ENCODE measurements at places on chromosomes 4 and X.

- DNase-seq = no peak
Measured at GRCh38 chrX:136662104-136662503, 14.1 kb downstream of the CD40LG start.

- DNase-seq = no peak
Measured at GRCh38 chr4:47675806-47676205, 162.1 kb downstream of the CORIN start.

- no peak for DNase-seq
Measured at GRCh38 chr4:166277853-166278252, 404.8 kb downstream of the TLL1 start.

- no peak for DNase-seq
Measured at GRCh38 chrX:128078545-128078944, 26.3 kb upstream of the ACTRT1 start.

- peak; percentile 30 for DNase-seq
Measured at GRCh38 chr4:43337707-43338106, 445.2 kb downstream of the GRXCR1 start.

GRCh38 chr4:186778134-186778533 is 54.5 kb upstream of the FAT1 start:
- DNase-seq = no peak

DNA sequence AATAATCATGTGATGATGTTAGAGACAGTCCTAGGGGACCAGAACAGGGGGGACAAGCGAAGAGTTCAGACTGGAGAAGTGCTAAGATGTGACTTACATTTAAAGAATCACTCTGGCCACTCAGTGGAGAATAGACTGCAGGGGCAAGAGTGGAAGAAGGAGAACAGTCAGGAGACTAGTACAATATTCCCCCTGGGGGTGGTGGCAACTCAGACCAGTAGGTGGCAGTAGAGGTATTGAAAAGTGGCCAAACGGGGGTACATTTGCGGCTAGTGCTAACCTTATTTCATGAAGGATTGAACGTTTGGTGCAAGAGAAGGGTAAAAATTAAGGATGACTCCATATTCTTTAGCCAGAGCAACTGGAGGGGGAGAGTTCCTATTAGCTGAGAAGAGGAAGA is 2.7 kb upstream of the BMX start:
- peak; percentile 52 for DNase-seq

DNA sequence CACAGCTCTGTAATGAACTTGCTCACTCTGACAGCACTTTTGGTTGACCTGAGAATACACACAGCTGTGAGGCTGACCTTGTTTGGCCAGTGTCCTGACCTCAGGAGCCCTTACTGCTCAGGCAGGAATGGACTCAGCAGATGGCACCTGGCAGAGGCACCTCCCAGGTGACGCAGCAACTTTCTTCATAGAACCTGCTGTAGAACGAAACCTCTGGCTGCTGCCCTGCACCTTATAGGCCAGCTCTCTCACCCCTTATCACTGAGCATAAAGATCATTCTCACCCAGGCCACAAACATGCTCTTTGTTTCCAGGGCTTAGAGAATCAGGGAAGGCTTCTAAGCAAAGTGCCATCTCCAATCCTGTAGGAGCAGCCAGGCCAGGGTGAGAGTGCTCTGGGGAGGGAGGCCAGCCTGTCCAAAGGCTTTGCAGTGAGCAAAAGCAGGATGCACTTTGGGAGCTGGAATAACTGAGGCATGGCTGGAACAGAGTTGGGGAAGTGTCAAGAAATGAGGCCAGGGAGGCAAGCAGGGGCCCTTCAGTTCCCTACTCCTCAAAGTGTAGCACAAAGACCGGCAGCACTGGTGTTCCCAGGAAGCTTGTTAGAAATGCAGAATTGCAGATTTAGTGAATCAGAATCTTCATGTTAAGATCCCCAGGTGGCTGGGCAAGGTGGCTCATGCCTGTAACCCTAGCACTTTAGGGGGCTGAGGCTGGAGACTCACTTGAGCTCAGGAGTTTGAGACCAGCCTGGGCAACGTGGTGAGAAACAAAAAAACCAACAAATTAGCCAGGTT is 13.3 kb upstream of the CENPU start:
- no peak for DNase-seq

DNA sequence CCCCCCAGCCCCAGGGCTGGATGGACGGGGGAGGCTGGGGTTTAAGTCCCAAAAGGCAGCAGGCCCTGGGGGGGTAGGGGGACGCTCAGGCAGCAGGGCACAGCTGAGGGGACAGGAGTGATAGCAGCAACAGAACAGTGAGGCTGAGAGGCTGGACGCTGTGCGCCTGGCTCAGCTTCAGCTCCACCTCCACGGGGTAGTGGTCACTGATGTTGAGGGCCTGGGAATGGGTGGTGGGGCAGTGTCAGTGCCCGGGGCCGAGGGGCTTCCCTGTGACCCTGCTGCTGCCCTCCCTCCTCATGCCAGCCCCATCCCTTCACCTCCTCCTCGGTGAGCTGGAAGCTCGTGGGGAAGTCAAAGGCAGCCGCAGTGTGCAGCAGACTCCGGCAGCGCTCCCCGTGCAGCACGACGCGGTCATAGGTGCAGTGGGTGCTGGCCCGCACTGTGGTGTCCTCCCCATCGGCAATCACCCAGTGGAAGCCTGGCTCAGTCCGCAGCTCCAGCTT is 4.5 kb downstream of the RPL10 start:
- DNase-seq = no peak

GRCh38 chr4:75654905-75655304 is 18.3 kb downstream of the G3BP2 start:
- no peak for DNase-seq

DNA sequence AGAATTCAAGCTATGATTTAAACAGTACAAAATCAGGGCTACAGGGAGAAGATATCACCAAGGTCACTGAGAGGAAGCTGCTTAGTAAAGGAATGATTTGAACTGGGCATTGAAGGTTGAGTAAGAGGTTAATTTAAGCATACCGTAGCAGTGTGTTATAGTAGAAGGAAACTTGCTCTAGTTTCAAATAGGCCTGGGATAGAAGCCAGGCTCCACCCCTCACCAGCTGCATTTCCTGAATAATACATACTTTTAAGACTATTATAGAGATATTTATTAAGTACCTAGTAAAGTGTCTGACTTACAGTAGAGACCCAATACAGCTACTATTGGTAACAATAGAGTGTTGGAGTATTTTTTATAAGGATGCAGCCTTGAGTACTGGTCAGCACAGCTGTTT is 118.0 kb upstream of the GLRA2 start:
- DNase-seq = no peak

DNA sequence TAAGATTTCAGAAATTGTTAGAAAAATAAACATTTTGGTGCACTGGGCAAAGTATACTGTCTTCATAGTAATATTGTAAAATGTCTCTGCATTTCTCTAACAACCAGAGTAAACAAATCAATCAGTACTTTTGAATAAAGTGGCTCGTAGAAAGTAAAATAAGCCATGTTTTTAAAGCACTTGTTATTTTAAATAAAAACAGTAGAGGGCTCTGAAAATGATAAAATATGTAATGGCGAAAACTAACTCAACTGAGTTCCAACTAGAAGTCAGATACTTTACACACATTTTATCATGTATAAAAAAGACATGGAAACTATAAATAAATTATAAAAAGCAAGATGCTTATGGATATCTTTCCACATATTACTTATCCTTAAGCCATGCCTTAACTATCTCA is 1134.4 kb downstream of the PDHA2 start:
- no peak for DNase-seq

- DNase-seq = no peak
Measured at GRCh38 chr4:52377563-52377962, 281.5 kb downstream of the USP46 start.

- no peak for DNase-seq
Measured at GRCh38 chr4:52846502-52846901, 15.6 kb upstream of the RASL11B start.

- no peak for DNase-seq
Measured at GRCh38 chr4:186134257-186134656, 29.8 kb downstream of the FAM149A start.

- DNase-seq = no peak
Measured at GRCh38 chrX:42229533-42229932, 306.2 kb upstream of the CASK start.

GRCh38 chr4:168336837-168337549 is 18.4 kb upstream of the DDX60 start:
- DNase-seq = peak; percentile 25

DNA sequence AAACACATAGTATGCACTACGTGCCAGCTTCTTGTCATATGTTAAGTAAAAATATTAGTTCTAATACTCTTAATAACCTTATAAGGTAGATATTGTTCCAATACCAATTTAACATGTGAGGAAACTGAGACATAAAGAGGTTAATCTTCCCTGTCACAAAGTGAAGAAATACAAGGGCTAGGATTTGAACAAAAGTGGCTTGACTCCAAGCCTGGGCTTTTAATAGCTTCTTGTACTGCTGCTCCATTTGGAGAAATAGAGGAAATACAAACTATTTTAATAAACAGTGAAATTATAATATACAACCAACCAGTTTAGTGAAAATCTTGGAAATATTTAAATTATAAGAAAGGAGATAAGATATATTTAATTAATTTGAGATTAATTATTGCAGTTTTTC is 33.2 kb downstream of the TLL1 start:
- DNase-seq = no peak

GRCh38 chr4:177322266-177322665 is 12.6 kb downstream of the NEIL3 start:
- no peak for DNase-seq

- no peak for DNase-seq
Measured at GRCh38 chr4:183403961-183404360, 40.5 kb upstream of the CDKN2AIP start.

- no peak for DNase-seq
Measured at GRCh38 chrX:105515561-105515960, 295.1 kb upstream of the TEX13A start.

GRCh38 chr4:128579154-128579853 is 230.2 kb upstream of the JADE1 start:
- DNase-seq = no peak

DNA sequence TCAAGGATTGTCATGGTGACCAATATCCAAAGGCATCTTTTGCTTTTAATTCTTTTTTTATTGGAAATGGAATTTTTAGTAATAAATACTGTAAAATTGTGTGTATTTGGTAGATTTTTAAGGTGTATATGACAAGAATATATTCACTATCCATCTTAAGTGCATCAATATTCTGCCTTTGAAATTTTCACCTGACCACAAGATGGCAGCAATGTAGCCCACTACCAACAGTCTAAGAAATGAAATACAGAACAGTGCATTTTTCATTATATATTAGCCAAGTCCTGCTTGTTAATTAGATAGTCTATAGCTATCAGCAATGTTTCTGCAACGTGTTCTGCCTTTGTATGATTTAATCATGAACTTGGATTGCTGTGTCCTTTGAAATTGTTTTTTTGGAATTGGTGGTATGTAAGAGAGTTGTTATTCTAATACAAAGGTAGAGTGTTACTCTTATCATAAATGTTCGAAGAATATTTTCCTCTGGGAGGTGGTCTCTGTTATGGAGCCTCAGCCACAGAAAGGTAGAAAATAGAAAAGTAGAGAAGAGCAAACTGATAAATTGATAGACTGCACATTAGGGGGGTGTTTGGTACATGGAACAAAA is 38.2 kb downstream of the HPGDS start:
- DNase-seq = peak; percentile 31

GRCh38 chr4:45100956-45101818 is 374.8 kb upstream of the GNPDA2 start:
- no peak for DNase-seq

DNA sequence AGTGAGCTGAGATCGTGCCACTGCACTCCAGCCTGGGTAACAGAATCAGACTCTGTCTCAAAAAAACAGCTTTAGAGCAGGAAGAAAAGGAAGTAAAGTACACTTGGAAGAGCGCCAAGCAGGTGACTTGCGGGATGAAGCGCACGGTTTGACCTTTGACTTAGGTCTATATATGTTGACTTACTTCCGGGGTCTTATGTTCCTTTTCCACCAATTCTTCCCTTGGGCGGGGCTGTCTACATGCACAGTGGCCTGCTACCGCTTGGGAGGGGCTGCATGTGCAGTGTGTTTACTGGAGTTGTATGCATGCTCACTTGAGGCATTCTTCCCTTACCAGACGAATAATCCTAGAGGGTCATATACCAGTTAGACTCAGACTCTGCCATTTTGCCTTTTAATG is 108.6 kb downstream of the APOOL start:
- DNase-seq = no peak

GRCh38 chrX:39002466-39002865 is 201.2 kb downstream of the MID1IP1 start:
- no peak for DNase-seq

- no peak for DNase-seq
Measured at GRCh38 chrX:44020693-44021092, 47.5 kb upstream of the NDP start.

- DNase-seq = no peak
Measured at GRCh38 chr4:110633358-110634341, 10.8 kb upstream of the PITX2 start.

DNA sequence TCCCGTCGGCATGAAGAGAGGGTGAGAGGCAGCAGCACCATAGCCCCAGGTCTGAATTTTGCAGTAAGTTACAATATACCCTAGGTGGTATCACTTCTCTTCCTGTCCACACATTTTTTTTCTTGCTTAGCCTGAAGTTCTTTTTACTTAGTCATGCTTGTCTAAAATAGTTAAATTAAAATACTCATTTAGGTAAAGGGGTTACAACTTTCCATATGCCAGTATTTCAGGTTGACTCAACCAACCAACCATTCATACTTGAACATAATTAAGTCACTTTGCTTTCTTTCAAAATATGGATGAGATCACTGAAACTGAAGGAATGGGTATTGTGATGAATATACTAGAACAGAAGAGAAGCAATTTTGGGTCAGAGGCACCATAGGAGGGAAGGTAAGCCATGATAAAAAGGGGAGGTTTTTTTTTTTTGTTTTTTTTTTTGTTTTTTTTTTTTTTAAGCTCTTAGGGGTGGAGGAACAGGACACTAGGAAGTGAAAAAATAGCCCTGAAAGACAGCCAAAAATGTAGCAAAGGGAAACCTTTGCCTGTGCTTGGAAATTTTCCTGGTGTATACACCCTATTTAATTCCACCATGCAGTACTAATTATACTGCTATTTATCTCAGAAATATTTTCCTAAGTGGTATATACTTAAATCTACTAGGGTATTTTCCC is 41.8 kb downstream of the RPS6KA3 start:
- no peak for DNase-seq

GRCh38 chr4:147370881-147371280 is 110.0 kb upstream of the EDNRA start:
- no peak for DNase-seq

GRCh38 chr4:88661739-88662138 is 35.9 kb downstream of the NAP1L5 start:
- DNase-seq = peak; percentile 40

DNA sequence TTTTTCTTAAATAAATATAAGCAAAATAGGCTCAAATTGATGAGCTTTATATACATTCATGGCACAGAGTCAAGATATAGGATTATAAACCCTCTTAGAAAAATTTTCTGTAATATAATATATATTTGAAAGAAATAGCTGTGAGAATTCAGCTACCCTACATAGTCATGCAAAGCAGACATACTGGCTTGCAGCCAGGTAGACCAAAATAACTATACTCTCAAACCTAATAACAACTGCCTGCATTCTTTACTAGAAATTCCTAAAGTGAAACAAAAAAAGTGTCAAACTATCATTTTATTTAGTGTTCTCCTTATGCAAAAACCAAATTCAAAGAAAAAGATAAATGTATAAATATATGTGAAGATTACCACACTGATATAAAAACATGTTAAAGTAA is 1390.2 kb downstream of the C4orf33 start:
- DNase-seq = no peak

All from RWPE1 (cell line).